CD8-positive, alpha-beta T cell (primary cell): ENCODE measurements at places on chromosomes 2 and 18.
A peak's percentile ranks its signal among the peaks of the same experiment; 100 is the strongest.

GRCh38 chr2:43402452-43402937 lies 176.1 kb upstream of the ZFP36L2 start:
- DNase-seq, result no peak

DNA sequence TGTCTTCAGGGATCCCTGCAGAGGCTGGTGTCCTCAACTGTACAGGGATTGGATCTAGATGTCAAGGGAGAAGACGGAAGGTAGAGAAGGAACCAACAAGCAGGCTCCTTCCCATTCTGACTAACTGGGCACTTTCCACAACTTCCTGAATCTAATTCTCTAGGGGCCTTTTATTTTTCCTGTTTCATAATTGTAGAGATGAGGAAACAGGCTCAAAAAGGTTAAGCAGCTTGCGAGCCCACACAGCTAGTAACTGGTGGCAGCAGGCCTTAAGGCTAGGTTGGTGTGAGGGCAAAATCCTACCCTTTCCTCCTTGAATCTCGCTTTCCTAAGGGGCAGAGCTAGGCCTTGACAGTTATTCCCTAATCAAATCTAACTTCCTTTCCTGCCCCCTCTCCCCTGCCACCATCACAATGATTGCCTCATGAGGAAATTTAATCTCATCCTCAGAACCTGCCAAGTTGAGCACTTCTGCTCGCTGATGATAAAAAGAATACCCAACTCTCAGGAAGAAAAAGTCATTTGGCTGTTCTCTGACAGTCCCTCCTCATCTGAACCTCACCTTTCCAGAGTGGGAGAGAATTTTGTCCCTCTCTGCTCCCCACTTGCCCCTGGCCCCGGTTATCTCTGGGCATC lies 35.7 kb upstream of the POLE4 start:
- no peak for DNase-seq

GRCh38 chr2:167240671-167241070 lies 352.4 kb downstream of the XIRP2 start:
- DNase-seq, result no peak

DNA sequence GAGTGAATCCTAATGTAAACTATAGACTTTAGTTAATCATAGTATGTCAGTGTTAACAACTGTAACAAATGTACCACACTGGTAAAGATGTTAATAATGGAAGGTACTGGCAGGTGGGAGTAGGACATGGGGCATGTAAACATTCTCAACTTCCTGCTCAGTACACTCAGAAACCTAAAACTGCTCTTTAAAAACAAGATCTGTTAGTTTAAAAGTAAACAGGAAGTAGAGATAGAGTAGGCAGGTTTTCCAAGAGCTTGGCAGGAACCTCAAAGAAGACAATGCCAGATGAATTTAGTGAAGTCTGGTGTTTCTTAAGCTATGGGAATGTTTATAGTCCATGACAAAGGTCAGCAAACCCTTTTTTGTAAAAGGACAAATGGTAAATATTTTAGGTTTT lies 46.6 kb downstream of the CCDC138 start:
- DNase-seq, result no peak

DNA sequence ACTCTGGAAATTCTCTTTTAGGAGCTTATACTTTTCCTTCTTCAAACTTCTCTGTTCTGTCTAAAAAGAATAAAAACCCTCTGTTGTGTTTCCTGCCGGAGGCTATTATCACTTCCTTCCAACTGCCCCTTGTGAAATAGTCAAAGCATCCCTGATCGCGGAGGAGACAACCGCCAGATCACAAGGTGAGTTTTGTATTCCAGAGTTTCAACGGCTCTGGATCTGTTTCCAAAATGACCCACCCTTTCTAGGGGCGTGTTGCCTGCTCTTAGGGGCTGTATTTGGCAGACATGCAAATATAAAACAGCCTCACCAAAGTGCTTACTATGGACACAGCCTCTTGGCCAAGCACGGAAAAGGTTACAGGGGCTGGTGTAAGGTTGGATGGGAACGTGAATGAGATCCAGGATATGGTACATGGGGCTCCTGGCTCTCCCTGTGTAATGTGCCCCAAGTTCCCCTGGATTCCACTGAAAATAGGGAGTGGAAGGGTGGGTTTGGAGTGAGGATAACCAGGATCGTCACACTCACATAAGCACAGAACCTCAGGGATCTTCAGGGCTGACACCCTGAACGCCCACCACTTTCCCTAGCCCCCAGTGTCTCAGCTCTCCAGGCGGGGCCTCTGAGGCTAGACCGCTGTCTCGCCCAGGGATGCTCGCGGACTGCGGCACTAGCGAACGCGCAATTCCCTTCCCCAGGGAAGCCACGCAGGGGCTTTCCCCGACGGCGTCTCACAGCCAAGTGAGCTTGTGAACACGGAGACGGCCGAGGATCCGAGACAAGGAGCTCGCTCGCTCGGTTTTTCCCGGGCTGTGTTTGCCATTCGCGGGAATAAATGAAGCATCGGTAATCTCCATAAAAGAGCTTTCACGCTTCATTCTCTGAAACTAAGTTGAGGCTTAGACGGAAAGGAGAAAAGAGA lies 14.4 kb downstream of the EN1 start:
- DNase-seq, result no peak

- DNase-seq, result no peak
Observed at GRCh38 chr2:111951486-111951885, 53.1 kb downstream of the MERTK start.

- no peak for DNase-seq
Observed at GRCh38 chr18:2515908-2516625, 55.2 kb downstream of the METTL4 start.

- no peak for DNase-seq
Observed at GRCh38 chr2:25897506-25897905, 19.2 kb upstream of the ASXL2 start.

DNA sequence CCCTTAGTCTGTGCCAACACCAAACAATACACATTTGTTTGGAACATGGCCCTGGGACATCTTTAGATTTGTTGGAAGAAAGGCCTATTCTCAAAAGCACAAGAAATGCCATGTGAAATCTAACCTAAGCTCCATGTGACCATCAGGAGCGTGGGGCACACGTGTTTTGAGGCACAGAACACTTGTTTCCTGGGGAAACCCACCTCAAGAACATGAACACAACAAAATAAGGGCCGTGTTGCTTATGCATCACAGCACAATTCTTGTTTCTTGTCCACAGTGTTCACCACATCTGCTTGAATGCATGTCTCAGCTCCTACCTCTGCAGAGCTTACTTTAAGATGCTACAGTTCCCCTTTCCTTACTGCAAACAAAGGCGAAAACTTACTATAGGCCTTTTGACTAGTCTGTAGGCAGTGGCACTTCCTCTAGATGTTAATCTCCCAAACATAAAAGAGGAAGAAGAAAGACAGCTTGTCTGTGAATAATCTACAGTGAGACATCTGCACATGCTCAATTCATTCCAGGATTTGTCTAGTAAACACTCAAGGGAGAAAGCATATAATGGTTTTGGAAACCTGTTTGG lies 165.0 kb downstream of the ANKRD44 start:
- peak; percentile 76 for DNase-seq

- DNase-seq, result no peak
Observed at GRCh38 chr2:241777686-241778627, 1.3 kb downstream of the GAL3ST2 start.

DNA sequence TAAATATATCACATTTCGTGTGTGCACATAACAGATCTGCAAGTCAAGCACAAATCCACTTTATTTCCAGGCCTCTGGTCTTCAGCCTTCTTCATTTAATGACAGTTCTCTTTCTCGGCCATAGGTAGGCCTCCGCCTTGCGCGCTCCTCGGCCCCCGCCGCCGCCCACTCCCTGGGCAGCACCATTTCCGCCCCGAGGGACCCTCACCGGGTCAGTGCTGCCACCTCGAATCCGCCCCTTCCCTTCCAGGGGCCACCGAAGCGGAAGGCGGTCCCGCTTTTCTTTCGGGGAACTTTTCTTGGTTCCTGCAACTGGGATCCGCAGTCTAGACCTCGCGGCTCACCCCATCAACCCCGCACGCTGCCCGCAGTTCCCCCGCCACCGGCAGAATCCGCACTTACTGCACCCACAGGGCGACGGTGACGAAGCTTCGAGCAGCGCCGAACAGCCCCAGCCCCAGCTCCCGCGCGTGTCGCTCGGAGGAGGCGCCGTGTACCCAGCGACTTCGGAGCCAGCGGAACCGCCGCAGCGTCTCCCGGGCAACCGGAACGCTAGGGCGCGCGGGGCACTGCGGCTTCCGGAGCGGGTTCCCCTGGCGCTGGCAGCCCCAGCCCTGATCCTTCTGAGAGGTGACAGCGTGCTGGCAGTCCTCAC lies at the start of gene CDKL4:
Gene CDKL4 (minus strand): TSS at position 502 of the 655 bp plus-strand sequence.
- no peak for DNase-seq

GRCh38 chr18:41121116-41121826 lies 833.8 kb upstream of the PIK3C3 start:
- DNase-seq, result no peak

GRCh38 chr2:129895526-129896082 lies 83.9 kb upstream of the RAB6C start:
- no peak for DNase-seq

GRCh38 chr2:109623923-109624322 lies 9.8 kb downstream of the SOWAHC start:
- DNase-seq, result no peak

GRCh38 chr2:7692657-7693161 lies 775.5 kb downstream of the RNF144A start:
- DNase-seq, result no peak

GRCh38 chr2:64708829-64709228 lies 55.1 kb upstream of the SERTAD2 start:
- no peak for DNase-seq

- peak; percentile 43 for DNase-seq
Observed at GRCh38 chr2:128772671-128773070, 454.0 kb upstream of the HS6ST1 start.

GRCh38 chr2:8671802-8672201 lies 10.1 kb upstream of the ID2 start:
- no peak for DNase-seq

DNA sequence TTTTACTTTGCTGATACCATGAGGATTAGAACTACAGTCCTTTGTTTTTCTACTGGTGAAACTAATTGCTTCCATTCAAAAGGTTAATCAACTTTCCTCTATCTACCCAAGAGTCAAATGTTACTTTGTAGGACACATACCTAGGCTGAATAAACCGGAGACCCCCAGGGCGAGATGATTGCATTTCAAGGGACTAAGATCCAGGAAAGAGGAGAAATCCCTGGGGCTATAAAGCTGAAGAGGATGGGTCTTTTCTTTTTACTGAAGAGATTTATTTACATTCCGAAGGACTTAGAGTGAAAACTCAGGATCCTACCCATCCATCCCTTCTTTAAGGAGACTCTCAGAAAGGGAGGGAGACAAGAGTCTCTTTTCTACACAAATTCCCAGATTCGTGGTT lies 331.9 kb downstream of the CDH19 start:
- DNase-seq, result no peak

DNA sequence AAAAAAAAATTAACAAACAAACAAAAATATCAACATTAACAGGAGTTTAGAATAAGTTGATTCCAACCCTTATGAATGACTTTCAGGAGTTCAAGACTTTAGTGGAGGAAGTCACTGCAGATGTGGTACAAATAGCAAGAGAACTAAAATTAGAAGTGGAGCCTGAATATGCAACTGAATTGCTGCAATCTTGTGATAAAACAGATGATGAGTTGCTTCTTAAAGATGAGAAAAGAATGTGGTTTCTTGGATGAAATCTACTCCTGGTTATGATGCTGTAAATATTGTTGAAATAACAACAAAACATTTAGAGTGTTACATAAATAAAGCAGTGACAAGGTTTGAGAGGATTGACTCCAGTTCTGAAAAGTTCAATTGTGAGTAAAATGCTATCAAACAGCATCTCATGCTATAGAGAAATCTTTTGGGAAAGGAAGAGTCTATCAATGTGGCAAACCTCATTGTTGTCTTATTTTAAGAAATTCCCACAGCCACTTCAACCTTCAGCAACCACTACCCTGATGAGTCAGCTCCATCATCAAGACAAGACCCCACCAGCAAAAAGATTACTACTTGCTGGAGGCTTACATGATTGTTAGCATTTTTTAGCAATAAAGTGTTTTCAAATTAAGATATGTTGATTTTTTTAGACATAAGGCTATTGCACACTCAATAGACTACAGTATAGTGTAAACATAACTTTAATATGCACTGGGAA lies 42.7 kb upstream of the TAF4B start:
- DNase-seq, result no peak

DNA sequence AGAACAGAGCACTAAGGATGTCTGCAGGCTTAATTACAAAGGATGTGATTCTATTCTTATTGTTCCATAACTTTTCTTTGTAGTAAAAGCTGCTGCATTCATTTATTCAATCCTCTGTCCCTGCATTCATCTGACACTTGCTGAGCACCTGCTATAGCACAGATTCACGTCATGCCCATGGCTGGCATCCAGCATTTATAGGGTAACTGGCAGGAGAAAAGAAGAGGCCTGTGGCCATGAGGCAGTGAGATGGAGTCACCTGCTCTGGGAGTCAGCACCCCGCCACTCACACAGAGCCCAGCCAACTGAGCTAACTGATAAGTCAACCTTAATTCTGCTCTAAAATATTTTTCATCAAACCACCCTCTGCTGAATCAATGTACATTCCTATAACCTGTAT lies 18.3 kb upstream of the CDC42EP3 start:
- DNase-seq, result no peak

GRCh38 chr18:13226533-13227144 lies 8.1 kb downstream of the LDLRAD4 start:
- no peak for DNase-seq

- DNase-seq, result no peak
Observed at GRCh38 chr2:29527947-29528346, 393.4 kb downstream of the ALK start.

DNA sequence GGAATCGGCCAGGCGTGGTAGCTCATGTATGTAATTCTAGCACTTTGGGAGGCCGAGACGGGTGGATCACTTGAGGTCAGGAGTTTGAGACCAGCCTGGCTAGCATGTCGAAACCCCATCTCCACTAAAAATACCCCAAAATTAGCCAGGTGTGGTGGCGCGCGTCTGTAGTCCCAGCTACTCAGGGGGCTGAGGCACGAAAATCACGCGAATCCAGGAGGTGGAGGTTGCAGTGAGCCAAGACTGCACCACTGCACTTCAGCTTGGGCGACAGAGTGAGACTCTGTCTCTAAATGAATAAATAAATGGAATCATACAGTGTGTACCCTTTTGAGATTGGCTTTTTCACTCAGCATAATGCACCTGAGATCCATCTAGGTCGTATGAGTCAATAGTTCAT lies 19.4 kb upstream of the TTC39C start:
- DNase-seq, result no peak
